ENCODE measurements at places on chromosomes 1 and 21. TPM values are rescaled to one million over a fixed set of nuclear protein-coding genes. Genes with fewer than 3 reads are reported as not detected.

CFH gene
- 0.34 TPM for total RNA-seq

ARMH1 gene
- 0.78 TPM for total RNA-seq

TXLNA gene
- total RNA-seq: 47.2 TPM

SPRR2F gene
- total RNA-seq: not detected

DNA sequence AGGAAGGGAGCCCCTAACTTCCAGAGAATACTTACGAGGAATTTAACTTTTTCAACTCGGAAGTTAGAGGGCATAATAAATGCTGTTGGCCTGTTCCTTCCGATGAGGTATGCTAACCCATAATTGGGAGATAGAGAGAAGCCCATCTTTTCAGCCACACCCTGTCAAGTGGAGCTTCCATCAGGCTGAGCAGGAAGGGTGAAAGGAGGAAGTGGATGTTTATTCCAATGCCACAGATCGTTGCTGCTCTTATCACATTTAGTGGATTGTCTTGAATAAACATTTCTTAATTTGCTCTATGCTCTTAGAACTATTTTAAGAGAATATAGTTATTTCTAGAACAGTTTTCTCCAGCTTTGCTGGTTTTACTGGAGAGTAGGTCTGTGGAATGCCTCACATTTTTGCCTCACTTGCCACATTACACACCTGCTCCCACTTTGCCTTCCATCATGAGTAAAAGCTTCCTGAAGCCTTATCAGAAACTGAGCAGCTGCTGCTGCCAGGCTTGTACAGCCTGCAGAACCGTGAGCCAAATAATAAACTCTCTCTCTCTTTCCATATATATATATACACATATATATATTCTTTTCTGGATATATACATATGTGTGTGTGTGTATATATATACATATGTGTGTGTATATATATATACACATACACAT, 60.0 kb upstream of the RGS21 start:
- DNase-seq: no peak

DNA sequence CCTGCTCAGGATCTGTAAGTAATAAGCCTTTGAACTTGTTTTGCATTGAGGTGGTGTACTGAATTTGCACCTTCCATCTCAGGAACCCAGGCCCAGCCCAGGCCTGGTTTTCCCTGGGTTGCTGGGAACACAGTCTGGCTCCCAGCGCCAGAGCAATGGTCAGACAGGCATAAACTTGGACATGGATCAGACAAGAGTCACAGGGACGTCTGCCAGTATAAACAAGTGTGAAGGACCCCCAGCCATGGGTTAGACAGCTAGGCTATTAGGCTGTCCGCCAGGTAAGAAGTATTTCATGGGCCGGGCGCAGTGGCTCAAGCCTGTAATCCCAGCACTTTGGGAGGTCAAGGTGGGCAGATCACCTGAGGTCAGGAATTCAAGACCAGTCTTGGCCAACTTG, 5.5 kb downstream of the IFNLR1 start:
- DNase-seq: no peak

DNA sequence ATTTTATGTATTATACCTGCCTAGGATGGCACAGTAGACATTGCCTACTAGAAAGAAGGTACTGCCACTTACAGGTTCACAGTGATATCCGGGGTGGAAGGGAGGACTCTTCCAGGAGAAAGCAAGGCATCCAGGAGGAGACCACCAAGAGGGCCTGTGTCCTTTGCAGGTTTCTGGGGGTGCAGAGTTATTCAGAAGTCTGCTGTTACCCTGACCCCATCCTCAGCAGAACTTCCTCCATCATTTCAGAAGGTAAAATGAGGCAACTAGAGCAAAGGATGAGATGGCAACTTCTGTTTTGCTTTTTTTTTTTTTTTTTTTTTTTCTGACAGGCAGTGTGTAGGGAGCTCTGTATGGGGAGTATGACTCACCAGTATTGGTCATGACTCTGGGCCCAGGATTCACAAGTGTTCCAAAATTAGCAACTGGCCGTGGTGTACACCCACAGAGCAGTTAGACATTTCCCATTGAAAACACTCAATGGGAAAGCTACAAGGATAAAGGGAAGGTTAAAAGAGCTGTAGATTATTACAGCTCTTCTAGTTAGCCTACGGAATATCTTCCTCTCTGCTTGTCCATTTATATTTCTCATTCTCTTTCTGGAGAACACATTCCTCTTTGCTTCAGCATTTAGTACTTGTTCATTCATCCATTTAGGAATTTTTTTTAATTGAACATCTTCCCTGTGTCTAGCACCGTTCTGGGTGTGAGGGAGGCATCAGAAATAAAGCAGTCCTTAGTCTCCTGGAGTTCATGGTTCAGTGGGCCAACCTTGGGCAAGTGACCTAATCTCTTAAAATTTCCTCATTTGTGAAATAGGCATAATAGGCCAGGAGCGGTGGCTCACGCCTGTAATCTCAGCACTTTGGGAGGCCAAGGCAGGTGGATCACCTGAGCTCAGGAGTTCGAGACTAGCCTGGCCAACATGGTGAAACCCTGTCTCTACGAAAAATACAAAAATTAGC, 50.5 kb upstream of the PPP2R5A start:
- DNase-seq: no peak

- no peak for DNase-seq
These were observed 408.1 kb upstream of the USP24 start for GRCh38 chr1:55623311-55623710.

DNA sequence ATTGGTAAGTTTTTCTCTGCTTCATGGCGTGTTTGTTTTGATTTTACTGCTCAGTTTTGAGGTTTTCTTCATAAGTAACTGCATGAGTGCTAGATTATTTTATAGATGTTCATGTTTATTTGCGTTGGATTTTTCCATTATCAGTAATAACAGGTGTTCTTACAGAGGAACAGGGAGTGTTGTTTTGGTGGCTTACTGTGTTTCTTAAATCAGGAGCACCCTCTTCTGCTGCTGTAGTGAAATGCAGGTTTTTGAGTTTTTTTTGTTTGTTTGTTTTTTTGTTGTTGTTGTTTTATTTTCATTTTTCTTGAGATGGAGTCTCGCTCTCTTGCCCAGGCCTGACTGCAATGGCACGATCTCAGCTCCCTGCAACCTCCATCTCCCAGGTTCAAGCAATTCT, 32.6 kb downstream of the CTBS start:
- no peak for DNase-seq

GRCh38 chr1:170685166-170685565, 21.2 kb downstream of the PRRX1 start:
- DNase-seq: no peak

- DNase-seq: no peak
These were observed 77.5 kb downstream of the LPGAT1 start for GRCh38 chr1:211752951-211753486.
